Right renal cortex interstitium (tissue), 3 donors: ENCODE measurements at places on chromosomes 12 and 14. TPM values are rescaled to one million over a fixed set of nuclear protein-coding genes. Genes with fewer than 3 reads are reported as not detected.

GRCh38 chr14:23228812-23229211 lies 8.9 kb upstream of the RNF212B start:
- DNase-seq, result no peak

DNA sequence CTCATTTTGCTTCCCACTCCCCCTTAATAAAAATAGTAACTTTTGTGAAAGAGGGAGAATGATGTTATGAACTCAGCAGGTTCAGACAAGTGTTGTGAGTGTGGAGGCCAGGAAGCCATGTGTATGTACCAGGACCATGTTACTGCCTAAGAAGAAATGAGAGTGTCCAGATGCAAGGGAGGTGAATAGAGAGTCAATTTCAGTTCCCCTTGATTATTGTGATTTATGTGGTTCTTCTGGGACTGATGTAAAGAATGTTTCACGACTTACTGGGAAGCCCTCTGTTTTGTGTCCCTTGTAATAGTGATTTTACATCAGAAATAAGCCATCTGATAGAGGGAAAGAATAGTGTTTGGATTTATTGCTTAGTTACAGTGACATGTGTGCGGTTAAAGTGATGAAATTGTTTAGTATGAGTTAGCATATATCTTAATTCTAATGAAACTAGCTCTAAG lies 32.5 kb downstream of the FBXO34 start:
- no peak for DNase-seq

GRCh38 chr12:54443446-54443845 lies 24.4 kb upstream of the ITGA5 start:
- no peak for DNase-seq

GRCh38 chr12:84912198-84913128 lies at the start of gene SLC6A15:
SLC6A15 (minus strand) TSS chr12:84912799; CDS start chr12:84892120, 20,679 bp downstream.
- DNase-seq, result no peak

GRCh38 chr12:57370696-57371095 lies 60.1 kb downstream of the R3HDM2 start:
- DNase-seq, result no peak

GRCh38 chr14:104770851-104771272 lies 17.9 kb downstream of the SIVA1 start:
- no peak for DNase-seq

GRCh38 chr12:127941332-127941731 lies 325.6 kb upstream of the TMEM132C start:
- no peak for DNase-seq

DNA sequence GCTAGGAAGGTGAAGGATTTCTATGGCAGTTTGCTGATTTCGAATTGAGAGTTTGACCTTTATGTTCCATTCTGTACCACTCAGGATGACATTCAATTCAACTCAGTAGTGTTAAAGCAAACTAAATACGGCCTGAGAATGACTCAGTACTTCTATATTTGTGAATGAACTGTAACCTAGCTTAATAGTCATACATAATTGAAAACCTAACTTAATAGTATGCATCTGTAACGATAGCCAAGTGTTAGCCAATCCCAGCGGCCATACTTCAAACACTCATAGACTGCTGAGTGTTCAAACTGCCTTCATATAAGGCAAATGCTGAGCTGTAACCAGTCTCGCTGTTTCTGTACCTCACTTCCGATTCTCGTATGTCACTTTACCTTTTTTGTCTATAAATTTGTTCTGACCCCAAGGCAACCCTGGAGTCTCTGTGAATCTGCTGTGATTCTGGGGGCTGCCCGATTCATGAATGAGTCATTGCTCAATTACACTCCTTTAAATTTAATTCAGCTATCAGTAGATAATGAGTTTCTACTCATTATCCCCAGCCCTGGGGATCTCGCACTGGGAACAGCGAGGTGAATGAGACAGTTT lies 98.5 kb upstream of the SLC24A4 start:
- no peak for DNase-seq

DNA sequence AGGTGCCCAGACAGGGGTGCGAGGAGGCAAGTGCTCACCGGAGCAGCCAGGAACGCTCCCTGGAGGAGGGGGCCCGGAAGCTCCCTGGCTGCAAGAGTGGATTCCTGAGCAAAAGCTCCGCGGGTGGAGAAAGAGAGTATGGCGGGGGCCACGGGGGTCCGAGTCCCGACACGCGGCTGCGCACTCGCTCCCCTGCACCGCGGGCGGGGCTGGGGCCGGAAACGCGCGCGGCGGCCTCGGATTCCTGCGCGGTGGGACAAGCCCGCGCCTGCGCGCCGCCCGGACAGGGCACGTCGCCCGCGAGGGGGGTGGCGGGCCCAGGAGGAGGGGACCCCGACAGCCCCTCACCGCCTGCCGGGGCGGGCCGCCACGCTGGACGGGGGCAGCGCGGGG lies 27.8 kb upstream of the GPR132 start:
- no peak for DNase-seq

DNA sequence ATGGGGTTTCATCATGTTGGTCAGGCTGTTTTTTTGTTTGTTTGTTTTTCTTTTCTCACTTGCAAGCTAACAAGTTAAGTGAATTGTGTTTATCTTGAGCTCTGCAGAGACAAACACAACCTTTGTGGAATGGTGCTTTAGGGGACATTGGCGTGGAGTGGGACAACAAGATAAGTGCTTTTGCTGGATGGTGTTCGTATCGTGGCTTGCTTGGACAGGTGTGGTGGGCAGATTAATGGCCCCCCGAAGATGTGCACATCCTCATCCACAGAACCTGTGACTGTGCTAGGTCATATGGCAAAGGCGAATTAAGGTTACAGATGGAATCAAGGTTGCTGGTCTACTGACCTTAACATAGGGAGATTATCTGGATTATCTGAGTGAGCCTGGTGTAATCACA lies 7.0 kb downstream of the MLXIP start:
- DNase-seq, result no peak

DNA sequence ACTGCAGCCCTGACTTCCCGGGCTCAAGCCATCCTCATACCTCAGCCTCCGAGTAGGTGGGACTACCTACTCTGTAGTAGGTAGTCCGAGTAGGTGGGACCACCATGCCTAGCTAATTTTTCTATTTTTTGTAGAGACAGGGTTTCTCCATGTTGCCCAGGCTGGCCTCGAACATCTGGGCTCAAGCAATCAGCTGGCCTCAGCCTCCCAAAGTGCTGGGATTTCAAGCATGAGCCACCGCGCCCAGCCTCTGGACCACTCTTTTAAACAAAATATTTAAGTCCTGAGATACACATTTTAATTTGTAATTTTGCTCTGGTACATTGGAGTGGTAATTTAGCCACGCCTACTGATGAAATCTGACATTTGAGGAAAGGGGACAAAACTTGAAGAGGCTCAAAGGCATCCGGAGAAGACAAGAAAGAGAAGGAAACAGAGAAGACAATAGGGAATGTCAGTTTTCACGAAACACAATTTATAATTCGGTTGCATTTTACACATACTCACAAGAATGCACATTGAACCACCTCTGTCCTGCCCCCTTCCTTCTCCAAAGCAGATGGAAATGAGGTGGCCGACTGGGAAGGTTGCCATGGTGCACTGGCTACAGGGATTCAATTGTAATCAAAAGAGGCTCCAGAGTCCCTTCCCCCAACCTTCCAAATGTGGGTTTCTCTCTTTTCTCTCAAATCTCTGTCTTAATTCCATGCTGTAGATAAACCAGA lies 9.7 kb upstream of the TUBA1A start:
- DNase-seq, result no peak

- DNase-seq, result no peak
Measured at GRCh38 chr14:90061685-90062126, at the start of gene KCNK13. KCNK13 (plus strand) TSS chr14:90061994; CDS start chr14:90062206, 212 bp downstream.

DNA sequence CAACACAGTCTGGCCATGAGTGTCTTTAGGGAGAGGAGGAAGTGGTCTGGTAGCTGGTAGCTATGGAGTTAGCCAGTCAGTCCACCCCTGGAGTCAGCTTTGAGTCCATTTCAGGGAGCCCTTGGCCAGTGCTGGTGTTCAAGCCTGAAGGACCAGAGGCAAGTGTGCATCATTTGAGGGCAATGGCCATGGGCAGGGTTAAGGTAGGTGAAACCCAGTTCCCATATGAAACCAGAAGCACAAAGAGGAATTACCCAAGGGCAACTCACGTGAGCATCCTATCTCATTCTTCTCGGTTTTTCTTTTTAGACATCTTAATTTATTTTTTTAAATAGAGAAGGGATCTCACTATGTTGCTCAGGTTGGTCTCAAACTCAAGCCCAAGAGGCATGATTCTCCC lies 61.3 kb upstream of the ACTN1 start:
- DNase-seq, result no peak

DNA sequence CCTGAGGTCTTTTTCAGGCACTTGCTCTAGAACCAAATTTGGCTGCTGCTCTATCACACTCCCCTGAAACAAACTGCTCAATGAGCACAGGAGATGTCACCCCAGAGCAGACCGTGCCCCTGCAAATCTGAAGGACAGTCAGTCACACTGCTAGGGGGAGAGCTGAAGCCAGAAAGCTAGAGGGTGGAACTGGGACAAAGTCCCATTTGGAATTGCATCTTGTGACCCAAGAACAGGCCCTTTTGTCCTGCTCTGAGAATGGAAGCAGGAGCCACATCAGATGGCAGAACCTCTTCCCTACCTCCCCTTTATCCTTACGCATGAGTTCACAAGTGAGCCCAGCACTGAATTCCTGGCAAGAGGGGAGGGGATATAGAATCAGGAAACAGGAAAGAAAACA lies 64.7 kb downstream of the MAP3K9 start:
- no peak for DNase-seq

Gene AKAP3
- 4.1 TPM for polyA plus RNA-seq

Gene CCDC88C
- 35.2 TPM for polyA plus RNA-seq

DNA sequence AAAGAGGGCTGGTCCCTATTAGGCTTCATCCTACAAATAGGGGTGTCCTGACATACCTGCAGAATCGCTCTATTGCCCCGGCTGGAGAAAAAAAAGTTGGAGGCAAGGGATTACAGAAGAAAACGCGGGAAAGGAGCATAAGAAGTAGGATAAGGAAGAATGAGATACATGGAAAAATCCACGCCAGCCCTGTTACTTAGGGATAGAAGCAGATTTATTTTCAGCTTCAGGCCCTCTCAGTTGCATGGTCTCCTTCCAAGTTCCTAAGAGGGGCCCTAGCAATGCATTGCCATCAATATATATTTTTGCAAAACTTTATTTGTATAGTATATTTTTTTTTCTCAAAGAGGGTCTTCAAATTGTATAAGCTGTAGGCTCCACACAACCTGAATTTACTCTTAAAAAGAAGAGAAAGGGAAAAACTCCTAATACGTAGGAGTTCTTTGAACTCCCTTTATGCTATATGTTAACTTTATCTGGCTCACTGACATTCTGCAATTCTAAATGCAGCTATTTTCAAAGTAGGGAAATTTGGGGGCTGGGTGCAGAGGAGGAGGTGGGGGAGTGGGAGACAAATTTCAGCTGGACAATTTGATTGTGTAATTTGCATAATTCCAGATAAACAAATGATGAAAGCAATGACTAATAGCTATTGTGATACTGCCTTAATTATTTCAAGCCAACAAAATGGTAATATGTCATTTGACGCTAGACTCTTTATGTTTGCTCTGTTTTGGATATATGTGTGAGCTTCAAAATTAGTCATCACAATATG lies 137.7 kb upstream of the TRHDE start:
- DNase-seq, result no peak

DNA sequence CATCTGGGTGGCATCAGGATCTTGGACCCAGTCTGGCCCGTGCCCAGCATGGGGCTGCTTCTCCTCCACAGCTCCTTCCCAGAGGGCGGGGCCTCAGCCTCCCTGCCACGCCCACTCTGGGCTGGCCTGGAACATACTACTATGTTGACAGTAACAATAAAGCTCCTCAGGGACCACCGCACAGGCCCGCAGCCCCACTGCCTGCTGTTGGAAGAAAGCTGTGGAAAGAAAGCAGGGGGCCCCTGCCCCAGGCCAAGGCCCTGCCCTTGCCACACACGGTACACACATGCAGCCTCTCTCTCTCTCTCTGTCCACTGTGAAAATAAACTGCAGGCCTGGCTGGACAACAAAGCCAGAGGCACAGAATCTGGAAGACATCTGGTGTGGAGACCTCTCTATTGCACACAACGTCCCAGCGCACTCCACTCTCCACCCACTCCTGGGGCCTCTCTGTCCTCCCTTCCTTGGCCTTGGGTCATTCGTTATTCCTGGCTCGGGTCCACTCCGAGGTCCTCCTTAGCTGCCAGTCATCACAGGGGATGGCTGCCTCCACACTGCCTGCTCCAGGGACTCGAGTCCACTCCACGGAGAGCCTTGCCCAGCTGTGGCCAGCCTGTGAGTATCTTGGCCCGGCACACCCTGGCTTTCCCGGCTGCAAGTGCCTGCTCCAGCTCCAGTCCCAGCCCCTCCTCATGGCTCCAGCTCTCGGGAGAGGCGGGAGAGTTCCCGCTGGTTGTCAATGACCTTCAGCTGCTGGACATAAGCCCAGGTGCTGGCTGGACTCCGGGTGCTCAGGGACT lies 11.8 kb upstream of the ENDOU start:
- DNase-seq, result no peak
